ENCODE measurements at places on chromosomes 1 and 21.

DNA sequence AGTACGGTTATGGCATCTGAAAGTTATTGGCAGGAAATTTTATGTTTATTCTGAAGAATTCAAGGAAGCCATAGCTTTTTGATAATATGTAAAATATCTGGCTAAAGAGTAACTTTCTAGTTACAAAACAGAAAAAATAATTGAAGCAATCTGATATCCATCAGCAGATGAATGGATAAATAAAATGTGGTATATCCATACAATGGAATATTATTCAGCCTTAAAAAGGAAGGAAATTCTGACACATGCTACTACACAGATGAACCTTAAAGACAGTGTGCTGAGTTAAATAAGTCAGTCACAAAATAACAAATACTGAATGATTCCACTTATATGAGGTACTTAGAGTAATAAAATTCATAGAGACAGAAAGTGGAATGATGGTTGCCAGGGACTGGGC, 25.0 kb upstream of the HIVEP3 start:
- no peak for DNase-seq

GRCh38 chr1:68120136-68120791, 69.8 kb upstream of the DIRAS3 start:
- peak; percentile 31 for DNase-seq

DNA sequence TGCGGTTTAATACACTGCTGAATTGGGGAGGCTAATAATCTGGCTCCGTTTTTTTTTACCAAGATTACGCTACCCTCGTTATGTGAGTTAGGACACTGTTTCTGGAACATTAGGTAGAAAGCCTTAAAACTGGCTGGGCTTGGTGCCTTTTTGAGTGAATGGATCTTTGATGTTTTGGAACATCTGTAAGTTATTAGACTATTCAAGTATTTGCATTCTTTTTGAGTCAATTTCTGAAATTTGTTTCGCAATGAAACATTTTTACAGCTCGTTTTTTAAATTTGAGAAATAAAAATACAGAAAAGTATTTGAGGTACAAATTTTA, 106.9 kb downstream of the LTN1 start:
- no peak for DNase-seq

DNA sequence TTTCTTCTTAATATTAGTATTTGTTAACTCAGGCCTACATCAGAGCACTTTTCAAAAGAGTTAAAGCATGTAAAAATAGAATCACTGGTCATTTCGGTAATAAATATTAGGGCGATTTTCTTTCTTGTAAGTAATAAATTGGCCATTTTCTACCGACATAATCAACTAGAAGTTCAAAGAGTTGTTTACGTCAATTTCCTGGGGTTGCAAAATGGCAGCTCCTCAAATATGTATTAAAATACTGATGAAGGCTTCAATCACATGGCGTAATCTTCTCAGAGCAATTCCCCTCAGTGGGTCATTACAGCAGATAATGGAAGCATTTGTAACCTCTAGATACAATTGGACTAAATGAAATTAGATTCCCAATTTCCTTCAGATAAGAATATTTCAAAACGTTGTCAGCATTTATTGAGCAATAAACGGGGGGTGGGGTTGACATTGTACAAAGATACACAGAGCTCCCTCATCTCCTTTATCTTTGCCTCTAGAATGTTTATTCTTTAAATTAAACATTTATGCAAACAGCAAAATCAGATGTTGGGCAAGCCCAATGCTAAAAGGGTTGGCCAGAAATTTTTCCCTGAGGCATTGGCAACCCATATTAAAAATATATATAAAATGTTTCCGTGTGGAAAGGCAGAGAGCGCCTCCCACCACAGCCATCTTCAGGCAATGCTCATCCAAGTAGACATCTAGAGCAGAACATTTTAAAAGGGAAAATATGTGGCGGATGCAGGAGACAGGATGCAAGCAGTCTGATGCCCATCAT, 240.6 kb downstream of the NCAM2 start:
- no peak for DNase-seq
